ENCODE measurements at places on chromosomes 5 and 9.
A peak's percentile ranks its signal among the peaks of the same experiment; 100 is the strongest.

DNA sequence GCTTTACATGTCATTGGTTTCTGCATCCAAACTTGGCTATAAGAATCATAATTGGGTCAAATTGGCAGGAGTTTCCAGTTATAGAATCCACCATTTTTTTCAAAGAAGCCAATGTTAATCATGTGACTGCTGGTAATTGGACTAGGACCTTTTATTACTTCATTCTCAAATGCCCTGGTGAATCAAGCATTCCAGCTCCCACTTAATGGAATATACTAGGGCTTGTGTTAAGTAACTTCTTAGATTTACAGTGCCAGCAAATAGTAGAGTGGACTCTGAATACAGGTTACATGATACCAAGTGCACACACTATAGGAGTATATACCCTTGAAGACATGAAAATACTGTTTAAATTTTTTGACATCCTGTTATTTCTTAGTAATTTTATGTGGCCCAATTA, 96.7 kb downstream of the NUDT12 start:
- no peak for DNase-seq

- no peak for DNase-seq
These were observed 90.1 kb downstream of the LMNB1 start for GRCh38 chr5:126866851-126867636.

DNA sequence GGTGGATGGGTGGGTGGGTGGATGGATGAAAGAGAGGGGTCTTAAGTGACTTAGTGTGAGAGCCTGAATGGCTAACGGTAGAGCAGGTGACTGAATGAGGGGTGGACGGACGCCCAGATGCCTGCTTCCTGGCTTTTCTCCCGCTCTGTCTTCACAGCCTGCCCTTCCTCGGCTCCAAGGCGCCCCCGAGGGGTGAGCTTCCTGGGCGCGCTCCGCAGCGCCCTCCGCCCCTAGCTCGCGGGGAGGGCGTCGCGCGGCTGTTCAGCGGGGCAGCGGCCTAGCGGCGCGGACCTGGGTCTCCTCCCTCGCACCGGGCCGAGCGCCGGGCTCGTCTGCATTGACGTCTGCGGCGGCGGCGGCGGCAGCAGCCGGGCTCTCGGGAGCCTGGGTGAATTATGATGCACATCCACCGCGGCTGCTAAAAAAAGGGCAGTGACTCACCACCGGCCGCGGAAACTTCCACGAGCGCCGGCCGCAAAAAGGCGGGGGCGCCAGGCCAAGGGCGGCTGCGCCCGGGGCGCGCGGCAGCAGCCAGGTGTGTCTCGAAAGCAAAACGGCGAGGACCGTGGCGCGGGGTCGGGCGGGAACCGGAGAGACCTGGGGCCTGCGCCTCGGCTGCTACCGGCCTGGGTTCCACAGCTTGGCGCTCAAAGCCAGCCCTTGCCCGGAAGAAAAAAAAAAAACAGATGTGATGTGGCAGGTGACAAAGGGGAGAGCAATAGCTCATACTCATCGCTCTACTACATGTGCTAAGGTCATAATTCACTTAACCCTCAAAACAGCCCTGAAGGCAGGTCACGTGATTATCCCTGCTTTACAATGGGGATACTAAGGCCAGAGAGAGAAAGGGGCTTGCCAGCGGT, 143.0 kb upstream of the ADRA1B start:
- DNase-seq = peak; percentile 68

- peak; percentile 79 for DNase-seq
These were observed 21.4 kb downstream of the CRB2 start for GRCh38 chr9:123377211-123377971.

- no peak for DNase-seq
These were observed 113.4 kb downstream of the FRMD3 start for GRCh38 chr9:83424831-83425230.

GRCh38 chr9:87725900-87726709, at the start of gene CTSL:
Gene CTSL, plus strand, starts transcription at chr9:87726119. Its CDS starts 1,485 bp downstream, at chr9:87727604.
- DNase-seq = peak; percentile 90

Measured in SK-N-SH (cell line).